Fibroblast of villous mesenchyme (primary cell): ENCODE measurements at places on chromosomes 5 and 9. TPM values are rescaled to one million over a fixed set of nuclear protein-coding genes. Genes with fewer than 3 reads are reported as not detected.
A peak's percentile ranks its signal among the peaks of the same experiment; 100 is the strongest.

PCDH12 gene
- total RNA-seq, result under 0.01 TPM in 1 of 2 replicates, not detected in the other

SAPCD2 gene
- 5.2 TPM in 2 replicates for total RNA-seq

MFAP3 gene
- total RNA-seq, result 66.0 and 113 TPM in 2 replicates

NUTM2F gene
- total RNA-seq, result not detected in 2 replicates

TAF1L gene
- under 0.01 TPM in 1 of 2 replicates, not detected in the other for total RNA-seq

SNX18 gene
- total RNA-seq, result 51.0 and 51.2 TPM in 2 replicates

NR2F1 gene
- total RNA-seq, result 29.8 and 68.3 TPM in 2 replicates

TAS2R1 gene
- total RNA-seq, result 0.32 and 0.43 TPM in 2 replicates

IARS1 gene
- total RNA-seq, result 377 and 457 TPM in 2 replicates

ABLIM3 gene
- total RNA-seq, result 22.2 and 32.8 TPM in 2 replicates

STARD4 gene
- total RNA-seq, result 105 and 147 TPM in 2 replicates

DNA sequence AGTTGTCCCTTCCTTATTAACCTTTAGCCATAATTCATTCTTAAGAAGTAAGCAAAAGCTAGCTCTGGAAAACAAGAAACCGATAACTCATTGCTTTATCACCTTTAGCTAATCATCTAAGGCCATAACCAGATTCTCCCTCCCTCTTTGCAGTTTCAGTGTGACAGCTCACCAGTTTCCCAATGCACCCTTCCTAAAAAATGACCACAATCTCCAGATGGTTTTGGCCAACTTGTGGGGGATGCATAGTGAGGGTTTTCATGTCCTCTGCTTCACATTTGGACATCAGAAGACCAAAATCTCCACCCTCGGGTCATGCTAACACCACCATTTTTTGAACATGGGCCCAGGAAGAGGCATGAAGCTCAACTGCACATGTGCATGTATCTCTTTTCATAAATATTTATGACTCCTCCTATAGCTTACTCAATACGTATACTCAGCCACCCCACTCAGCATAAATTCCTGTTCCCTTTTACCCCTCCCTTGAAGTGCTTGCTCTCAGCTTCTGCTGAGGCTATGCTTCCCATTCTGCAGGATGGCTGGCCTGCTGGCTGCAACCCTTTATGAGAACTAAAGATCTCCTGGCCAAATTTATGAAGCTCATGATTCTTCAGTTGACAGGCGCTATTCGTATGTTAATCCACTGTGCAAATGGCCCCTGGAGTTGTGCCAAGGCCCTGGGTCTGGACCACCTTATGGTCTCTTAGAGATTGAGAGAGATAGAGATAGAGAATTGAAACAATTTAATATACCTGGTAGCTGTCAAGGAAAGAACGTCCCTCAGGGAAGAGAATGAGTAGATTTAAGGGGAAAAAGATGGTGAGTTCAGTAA lies 14.8 kb downstream of the PPP3R2 start:
- DNase-seq, result no peak

DNA sequence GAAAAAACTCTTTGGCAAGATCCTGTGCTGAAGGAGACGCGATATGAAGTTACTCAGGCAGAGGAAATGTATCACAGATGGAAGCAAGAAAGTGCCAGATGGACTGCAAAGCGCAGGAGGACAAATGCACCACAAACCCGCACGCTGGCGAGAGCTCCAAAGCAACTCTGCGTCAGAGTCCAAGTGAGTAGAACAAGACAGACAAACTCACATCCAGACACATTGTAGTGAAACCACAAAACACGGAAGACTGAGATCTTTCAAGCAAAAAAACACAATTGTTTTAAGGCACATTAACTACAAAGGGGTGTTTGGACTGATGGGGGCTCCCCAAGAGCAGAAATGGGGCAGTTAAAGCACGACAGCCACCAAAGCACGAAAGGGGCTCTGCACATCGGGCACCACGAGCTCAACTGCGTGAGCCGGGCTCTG lies 39.2 kb upstream of the NKD2 start:
- no peak for DNase-seq

DNA sequence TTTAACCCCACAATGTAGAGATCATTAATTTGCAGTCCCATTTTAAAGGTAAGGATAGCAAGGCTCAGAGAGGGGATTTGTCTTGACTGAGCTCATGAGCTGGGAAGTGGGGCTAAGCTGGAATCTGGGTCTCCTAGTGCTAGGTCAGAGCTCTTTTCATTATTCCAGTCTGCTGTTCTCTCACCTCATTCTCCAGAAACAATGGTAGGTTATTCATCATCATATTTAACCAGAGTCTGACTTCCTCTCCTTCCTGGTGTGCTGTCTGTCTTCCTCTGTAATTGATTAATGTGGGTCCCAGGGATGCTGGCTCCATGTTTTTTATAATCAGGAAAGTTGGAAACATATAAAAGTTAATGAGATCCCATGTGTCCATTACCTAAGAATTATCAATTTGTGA lies 20.6 kb downstream of the C9orf43 start:
- no peak for DNase-seq

GRCh38 chr5:120599576-120599975 lies 135.5 kb downstream of the PRR16 start:
- DNase-seq, result peak; percentile 93

- no peak for DNase-seq
These were observed 1.5 kb downstream of the DCAF10 start for GRCh38 chr9:37801959-37802711.

DNA sequence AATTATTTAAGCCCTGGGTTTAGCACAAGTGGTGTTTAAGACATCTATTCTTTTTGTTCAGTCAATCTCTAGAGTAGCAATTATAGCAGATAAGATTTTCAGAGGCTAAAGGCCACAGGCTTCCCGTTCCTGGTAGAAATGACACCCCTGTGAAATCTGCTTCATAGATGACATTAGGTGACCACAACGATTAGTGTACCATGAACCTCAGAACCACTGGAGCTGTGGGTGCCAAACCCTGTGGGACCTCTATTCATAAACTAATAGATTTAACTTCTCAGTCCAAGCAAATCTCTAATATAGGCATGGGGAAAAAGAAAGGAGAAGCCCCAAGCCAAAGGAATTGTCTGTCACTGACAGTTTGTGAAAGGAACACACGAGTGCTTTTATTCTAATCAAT lies 207.4 kb downstream of the ARRDC3 start:
- DNase-seq, result no peak

GRCh38 chr9:13431222-13431536 lies 151.7 kb upstream of the MPDZ start:
- no peak for DNase-seq

DNA sequence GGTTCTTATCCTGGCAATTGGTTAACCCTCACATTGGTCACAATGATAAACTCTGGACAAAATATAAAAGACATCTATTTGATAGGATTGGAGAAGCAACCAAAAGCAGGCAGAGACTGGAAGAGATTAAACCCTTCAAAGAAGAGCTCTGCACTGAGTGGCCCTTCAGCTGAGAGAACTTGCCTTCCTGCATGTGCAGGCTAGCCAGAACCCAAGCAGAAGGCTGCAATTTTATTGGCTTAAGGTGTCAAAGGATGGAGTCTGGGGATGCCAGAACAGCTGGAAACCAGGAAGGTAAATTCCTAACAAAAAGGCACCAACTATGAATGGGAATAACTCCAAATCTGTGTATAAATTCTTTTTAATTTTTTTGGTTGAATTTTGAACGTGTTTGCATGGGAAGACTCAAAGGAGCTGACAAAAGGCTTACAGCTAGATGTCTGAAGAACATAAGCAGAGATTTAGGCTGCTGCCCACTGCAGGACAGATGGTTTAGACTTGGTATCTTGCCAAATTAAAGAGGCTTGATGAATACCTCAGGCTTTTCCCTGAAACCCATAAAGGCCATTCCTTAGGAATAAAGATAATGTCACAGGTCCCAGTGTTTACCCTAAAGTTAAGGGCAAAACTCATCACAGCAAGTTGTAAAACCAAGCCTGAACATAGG lies 66.3 kb downstream of the NR2F1 start:
- DNase-seq, result no peak

DNA sequence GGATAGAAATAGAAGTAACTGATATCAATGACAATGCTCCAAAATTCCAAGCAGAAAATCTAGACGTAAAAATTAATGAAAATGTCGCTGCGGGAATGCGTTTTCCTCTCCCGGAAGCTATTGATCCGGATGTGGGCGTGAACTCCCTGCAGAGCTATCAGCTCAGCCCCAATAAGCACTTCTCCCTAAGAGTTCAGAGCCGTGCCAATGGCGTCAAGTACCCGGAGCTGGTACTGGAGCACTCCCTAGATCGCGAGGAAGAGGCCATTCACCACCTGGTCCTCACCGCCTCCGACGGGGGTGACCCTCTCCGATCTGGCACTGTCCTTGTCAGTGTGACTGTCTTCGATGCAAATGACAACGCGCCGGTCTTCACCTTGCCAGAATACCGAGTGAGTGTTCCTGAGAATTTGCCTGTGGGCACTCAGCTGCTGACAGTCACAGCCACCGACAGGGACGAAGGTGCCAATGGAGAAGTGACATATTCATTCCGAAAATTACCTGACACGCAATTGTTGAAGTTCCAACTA lies 818 bp downstream of the PCDHGA10 start:
- DNase-seq, result no peak

- DNase-seq, result peak; percentile 95
These were observed 87.5 kb upstream of the SARDH start for GRCh38 chr9:133825555-133826218.

- DNase-seq, result peak; percentile 64
These were observed 1425.4 kb downstream of the FOXD4L5 start for GRCh38 chr9:63859475-63860215.

DNA sequence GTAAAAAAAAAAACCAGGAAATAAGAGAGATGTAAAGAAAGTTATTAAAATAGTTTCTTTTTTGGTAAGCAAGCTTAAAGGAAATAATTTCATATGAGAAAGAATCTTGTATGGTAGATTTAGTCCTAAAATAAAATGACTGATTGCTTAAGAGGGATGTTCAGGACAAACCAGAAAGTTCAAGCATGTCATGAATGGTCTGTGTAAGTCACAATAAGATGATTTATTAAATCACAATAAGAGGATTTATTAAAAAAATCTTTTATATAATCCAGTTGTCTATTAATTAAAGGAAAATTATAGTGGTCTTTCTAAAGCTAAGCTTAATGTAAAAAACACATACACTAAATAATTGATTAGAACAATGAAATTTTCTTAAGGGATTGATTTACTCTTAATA lies 91.8 kb upstream of the OR13F1 start:
- DNase-seq, result no peak

DNA sequence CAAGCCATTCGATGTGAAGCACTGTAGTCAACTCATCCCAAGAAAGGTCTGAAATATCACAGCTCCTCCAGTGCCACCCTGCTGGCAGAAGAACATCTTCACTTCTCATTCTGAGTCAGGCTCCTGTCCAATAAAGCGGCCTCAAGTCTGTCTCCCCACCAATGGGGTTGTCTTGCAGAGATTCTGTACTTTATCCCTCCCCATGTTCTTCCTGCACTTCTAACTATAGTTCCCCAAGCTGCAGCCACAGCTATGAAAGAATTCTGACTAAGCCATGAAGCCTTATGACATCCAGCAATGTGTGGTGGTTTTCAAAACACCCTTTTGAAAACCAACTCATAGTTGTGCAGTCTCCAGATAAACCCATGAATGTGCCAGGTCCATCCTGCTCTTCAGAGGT lies 6.8 kb downstream of the MACROH2A1 start:
- DNase-seq, result peak; percentile 68

- DNase-seq, result peak; percentile 54
These were observed 93.2 kb downstream of the WDR41 start for GRCh38 chr5:77398896-77399295.

DNA sequence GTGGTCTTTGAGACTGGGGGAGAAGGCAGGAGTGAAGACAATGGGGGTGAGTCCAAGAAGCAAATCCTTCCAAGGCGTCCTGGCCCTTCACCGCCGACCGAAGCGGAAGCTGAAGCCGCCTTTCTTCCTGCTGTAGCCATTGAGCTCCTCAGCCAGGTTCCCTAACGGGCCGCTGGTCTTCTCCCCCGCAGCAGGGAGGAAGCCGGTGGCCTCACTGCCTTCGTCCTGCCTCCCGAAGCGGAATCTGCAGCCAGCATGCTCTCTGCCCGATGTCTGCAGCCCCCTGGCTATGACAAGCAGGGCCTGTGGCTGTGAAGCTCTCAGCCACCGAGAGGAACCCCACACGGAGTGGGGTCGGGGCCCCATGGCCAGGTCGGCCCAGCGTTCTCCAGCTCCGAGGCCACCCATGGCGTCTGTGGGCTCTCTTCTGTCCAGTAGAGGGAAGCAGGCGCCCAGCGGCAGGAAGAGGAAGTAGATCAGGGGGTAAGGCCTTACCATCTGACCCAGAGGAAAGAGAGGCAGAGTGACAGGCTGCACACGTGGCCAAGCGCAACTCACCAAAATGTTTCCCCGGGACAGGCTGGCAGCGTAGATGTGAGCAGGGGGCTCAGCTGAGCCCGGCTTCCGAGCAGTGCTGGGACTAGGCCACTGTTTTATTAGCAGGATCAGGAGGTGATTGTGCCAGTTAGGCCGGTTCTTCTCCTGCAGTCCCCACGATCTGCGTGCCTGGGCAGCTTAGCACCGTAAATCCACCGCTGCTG lies 3.1 kb downstream of the QRFP start:
- DNase-seq, result no peak

DNA sequence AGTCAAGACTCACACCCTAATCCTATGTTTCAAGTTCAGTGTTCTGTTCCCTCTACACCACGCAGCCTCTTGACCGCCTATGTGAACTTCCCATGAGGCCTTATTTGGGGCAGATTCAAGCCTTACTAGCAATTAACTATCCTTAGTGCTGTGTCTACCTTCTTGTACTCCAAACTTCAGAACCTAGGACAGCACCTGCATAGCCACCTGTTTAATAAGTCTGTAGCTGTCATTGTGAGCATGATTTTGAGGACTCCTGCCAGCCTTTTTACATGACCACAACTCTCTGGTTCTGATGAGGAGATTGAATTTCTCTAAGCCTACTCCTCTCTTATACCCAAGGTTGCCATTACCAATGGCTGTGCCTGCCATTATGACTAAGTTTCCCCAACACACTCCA lies 50.8 kb upstream of the PCSK1 start:
- DNase-seq, result peak; percentile 58

DNA sequence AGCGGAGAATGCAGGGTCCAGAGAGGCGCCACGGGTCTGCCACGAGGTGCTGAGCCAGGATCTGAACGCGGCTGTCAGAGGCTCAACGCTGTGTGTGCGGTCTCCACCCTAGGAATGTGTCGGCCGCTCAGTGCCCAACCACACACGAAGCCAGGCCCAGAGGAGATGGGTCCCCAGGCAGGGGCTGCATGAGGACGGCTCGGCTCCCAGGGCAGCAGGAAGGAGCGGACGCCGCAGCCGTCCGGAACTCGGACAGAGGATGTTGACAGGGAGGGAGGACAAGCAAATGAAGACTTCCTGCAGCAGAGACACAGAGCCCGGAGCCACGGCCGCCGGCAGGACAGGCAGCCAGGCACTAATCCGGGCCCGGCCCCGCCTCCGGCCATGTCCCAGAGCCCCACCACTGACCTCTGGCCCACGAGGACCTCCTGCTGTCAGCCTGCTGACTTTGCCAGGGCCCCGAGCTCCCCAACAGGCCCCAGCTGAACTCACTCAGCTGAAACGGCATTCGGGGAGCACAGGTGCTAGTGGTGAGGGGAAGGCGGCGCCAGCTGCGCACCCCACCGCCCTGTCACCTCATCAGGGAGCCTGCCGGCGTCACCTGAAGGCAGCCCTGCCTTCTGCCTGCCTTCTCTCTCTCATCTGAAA lies 12.7 kb downstream of the VAV2 start:
- peak; percentile 56 for DNase-seq
